ENCODE measurements at places on chromosomes 6 and 20. TPM values are rescaled to one million over a fixed set of nuclear protein-coding genes. Genes with fewer than 3 reads are reported as not detected.

DNA sequence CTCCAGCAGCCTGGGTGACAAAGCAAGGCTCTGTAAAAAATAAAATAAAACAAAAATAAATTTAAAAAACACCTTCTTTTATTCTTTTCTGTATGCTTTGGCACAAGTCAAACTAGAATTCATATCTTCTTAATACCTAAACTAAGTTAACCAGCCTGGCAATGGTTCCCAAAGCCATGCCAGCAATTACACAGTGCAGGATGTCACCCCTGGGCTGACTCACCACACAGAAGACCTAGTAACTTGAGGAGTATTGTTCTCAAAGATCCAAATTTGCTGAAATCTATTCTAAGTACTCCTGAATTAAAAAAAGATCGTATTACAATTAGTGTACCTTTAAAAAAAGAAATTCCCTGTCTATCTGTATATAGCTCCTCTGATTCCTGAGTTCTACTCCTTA is 162.7 kb upstream of the SGK1 start:
- peak; percentile 76 for DNase-seq

DDO gene
- 7.3 TPM for total RNA-seq

PSORS1C1 gene
- 5.1 TPM for total RNA-seq

TREM1 gene
- not detected for total RNA-seq
